ENCODE measurements at places on chromosomes 13 and 19.

- DNase-seq: no peak
These were observed 167.5 kb upstream of the HTR2A start for GRCh38 chr13:47064381-47064780.

GRCh38 chr19:58400316-58400915 is 5.0 kb downstream of the RNF225 start:
- no peak for DNase-seq

GRCh38 chr19:3557461-3558248 is at the start of gene MFSD12:
Gene MFSD12, minus strand, starts transcription at chr19:3557586. Its CDS starts 183 bp downstream, at chr19:3557403.
- peak; percentile 95 for DNase-seq

DNA sequence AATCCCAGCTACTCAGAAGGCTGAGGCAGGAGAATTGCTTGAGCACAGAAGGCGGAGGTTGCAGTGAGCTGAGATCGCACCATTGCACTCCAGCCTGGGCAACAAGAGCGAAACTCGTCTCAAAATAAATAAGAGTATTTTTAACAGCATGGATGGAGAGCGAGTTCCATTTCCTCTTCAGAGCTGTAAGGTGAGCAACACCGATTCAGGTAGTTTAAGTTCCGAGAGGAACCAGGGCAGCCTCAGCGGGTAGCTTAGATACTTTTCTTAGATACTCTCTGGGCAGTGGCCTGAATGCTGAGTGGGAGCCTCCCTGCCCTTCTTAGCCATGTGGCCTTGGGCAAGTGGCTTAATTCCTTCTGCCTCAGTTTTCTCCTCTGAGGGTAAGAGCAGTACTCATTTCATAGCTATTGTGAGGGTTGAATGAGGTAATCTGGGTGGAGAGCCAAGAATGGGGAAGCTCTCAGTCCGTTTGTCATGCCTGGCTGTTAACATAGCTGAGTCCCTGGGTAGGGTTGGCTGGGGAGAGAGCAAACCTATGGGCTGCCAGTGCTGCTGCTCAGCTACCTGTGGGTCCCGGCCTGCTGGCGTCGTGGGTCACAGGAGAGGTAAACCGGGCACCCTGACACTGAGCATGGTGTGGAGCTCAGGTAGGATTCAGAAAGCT is 4.1 kb downstream of the ATP11A start:
- no peak for DNase-seq

DNA sequence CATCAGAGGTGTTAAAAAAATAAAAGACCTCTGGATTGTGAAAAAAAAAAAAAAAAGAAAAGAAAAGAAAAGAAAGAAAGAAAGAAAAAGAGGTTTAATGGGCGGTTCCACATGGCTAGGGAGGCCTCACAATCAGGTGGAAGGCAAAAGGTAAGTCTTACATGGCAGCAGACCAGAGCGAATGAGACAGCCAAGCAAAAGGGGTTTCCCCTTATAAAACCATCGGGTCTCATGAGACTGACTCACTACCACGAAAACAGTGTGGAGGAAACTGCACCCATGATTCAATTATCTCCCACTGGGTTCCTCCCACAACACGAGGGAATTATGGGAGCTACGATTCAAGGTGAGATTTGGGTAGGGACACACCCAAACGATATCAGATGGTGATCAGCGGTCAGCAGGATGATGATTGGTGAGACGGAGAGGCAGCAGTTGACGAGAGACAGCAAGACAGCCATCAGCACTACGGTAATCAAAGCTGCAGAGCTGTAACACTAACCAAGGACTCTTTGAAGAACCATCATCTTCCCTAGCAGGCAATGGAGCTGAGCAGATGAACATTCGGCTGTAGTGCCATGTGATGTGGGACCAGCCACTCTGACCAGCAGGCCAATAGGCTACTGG is 3.9 kb upstream of the CD209 start:
- peak; percentile 18 for DNase-seq

DNA sequence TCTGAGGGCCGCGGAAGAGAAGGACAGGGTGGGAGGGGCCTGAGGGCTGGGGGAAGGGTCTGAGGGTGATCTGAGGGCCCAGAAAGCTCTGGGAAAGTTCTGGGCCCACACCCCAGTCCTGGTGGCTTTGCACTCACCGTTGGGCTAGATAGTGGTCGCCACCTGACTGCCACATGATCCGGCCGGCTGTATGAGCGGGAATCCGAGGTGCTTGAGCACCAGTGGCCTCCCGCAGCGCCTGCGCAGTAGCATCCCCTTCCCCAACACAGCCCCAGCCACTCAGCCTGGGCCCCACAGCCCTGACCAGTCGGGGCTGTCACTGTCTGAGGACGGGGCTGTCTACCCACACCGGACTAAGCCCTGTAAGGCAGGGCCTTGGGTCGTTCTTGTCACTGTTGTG is 15.0 kb downstream of the PRODH2 start:
- DNase-seq: no peak

DNA sequence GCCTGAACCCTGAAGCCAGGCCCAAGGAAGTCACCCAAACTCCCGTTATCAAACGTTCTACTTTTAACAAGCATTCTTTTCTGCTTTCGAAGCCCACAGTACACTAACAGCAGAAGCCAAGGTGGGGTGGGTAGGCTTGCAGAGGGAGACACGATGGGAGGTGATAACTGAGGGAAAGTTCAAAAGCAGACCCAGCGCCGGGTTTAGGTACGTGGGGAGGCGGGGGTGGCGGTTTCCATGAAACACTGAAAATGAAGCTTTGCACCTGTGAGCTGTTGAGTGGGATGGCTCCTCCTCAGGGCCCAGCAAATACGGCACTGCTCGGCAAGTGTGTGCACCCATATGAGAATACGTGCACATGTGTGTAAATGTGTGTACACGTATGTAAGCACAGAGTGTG is 49.8 kb downstream of the KLF2 start:
- DNase-seq: no peak

DNA sequence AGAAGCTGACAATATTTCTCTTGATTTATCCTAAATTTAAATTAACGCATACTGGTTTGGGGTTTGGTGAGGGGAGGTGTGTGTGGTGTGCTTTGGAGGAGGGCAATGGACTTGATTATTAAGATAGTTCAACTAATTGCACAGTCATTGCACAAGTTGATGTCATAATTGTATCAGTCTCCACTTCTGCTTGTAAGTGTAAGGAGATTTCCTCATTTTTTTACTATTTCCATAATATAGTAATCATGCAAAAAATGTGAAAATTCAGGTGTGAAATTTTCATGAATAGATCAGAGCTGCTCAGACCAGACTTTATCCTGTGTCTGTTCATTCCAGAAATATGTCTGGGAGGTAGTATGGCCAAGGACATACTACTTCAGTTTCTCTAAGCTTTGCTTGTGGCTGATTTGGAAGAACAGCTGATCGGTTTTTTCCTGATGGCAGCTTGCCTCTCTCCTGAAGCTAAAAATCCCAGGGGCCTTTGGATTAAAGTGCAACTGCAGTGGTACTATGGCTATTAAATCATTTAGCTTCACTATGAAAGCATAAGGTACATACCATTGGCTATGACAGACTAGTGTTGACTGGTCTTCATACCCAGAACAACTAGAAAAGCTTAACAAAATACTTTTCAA is 201.8 kb upstream of the MIR17HG start:
- no peak for DNase-seq

- no peak for DNase-seq
These were observed 19.6 kb downstream of the TFDP1 start for GRCh38 chr13:113604186-113604585.

- no peak for DNase-seq
These were observed 115.9 kb upstream of the PCDH20 start for GRCh38 chr13:61531383-61532065.

- DNase-seq: no peak
These were observed 249.8 kb downstream of the NBEA start for GRCh38 chr13:35191883-35192282.

GRCh38 chr13:35475960-35476943 is at the start of gene MAB21L1:
Gene MAB21L1, minus strand, starts transcription at chr13:35476689. Its CDS starts 551 bp downstream, at chr13:35476138.
- no peak for DNase-seq

- DNase-seq: no peak
These were observed 870 bp downstream of the ZNF442 start for GRCh38 chr19:12364391-12365235.

Measured in OCI-LY7 (cell line).